ENCODE measurements at places on chromosomes 12 and 14.
A peak's percentile ranks its signal among the peaks of the same experiment; 100 is the strongest.

- no peaks in the 10 kb centered on the region for H3K27me3 ChIP-seq
- DNase-seq, result no peak
- H3K36me3 ChIP-seq, result no peaks in the 10 kb centered on the region
- no peak overlapping the region for H3K27ac ChIP-seq
- peaks cover 6% of the 10 kb centered on the region for H3K4me1 ChIP-seq
Measured at GRCh38 chr12:122051231-122051876, 27.2 kb upstream of the MLXIP start.

- H3K27ac ChIP-seq, result no peak overlapping the region
- H3K4me3 ChIP-seq, result no peak overlapping the region
- no peaks in the 10 kb centered on the region for H3K36me3 ChIP-seq
- no peak for DNase-seq
- H3K4me1 ChIP-seq, result peaks cover 27% of the 10 kb centered on the region
- no peaks in the 10 kb centered on the region for H3K27me3 ChIP-seq
Measured at GRCh38 chr14:93044556-93044955, 71.2 kb downstream of the ITPK1 start.

DNA sequence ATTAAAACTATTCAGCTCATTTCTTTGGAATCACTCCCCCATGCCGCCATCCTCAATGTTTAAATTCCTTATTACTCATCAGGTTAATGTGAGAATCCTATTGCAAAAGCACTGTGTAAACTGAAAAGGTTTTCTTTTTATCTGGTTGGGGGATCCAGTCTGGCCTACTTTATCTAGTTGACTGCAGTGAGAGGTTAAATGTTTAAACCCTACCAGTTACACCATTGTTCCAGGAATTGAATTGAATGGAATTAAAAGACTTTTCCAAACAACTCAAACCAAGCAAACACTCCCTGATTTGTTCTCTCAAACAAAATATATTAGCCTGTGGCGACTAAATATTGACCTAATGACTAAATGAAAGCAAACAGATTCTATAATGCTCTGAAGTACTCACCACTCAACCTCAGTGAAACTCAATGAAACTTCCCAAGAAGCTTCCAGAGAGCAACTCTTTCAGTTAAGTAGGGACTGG is 100.5 kb downstream of the VEZT start:
- DNase-seq, result no peak
- no peak overlapping the region for H3K27ac ChIP-seq
- H3K4me3 ChIP-seq, result no peak overlapping the region
- peaks cover 8% of the 10 kb centered on the region for H3K27me3 ChIP-seq
- no peaks in the 10 kb centered on the region for H3K36me3 ChIP-seq

DNA sequence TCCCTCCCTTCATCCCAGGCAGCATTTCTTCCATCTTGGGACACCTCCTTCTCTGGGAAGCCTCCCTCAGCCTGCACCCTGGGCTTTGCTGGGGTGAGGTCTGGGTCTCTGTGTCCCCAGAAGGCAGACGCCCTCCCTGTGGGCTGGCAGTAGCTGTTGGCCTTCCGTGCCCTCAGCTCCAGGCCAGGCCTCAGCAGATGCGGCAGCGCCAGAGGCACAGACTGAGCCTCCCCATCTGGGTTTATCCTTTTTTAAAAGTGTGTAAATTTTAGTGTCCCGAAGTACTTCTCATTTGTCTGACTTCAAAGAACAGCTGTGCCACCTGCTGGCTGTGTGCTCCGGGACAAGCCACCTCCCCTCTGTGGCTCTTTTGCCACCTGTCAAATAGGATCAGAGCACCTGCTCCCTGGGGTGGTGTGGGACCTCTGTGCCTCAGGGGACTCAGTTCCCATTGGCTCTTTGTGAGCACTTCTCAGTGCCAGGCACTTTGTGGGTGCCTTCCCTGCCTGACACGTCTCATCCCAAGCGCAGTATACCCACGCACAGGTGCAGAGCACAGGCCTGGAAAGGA is 11.1 kb downstream of the EXOC3L4 start:
- H3K36me3 ChIP-seq, result no peaks in the 10 kb centered on the region
- no peak overlapping the region for H3K27ac ChIP-seq
- peak; percentile 65 for DNase-seq
- peaks cover 25% of the 10 kb centered on the region for H3K27me3 ChIP-seq
- H3K4me1 ChIP-seq, result peaks cover 4% of the 10 kb centered on the region

GRCh38 chr12:48924617-48925303 is 532 bp downstream of the FKBP11 start:
- H3K27ac ChIP-seq, result peak overlapping the region; percentile 89
- peak; percentile 86 for DNase-seq
- no peaks in the 10 kb centered on the region for H3K27me3 ChIP-seq
- peaks cover 30% of the 10 kb centered on the region for H3K4me1 ChIP-seq

DNA sequence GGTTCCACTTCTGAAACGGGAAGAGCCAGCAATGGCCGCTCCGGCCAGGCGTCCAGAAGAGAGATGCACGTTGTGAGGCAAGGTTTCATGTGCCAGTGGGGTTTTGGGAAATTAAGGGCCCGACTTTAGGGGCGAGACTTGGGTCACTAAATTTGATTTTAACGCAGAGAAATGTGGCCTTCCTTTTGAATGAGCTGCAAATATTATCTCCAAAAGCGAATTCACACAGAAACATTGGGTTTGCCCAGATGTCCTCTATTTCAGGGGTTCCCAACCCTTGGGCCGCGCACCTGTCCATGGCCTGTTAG is 2.3 kb upstream of the RNASE4 start:
- no peak overlapping the region for H3K4me3 ChIP-seq
- H3K36me3 ChIP-seq, result no peaks in the 10 kb centered on the region
- H3K27ac ChIP-seq, result no peak overlapping the region
- H3K4me1 ChIP-seq, result peaks cover 27% of the 10 kb centered on the region

DNA sequence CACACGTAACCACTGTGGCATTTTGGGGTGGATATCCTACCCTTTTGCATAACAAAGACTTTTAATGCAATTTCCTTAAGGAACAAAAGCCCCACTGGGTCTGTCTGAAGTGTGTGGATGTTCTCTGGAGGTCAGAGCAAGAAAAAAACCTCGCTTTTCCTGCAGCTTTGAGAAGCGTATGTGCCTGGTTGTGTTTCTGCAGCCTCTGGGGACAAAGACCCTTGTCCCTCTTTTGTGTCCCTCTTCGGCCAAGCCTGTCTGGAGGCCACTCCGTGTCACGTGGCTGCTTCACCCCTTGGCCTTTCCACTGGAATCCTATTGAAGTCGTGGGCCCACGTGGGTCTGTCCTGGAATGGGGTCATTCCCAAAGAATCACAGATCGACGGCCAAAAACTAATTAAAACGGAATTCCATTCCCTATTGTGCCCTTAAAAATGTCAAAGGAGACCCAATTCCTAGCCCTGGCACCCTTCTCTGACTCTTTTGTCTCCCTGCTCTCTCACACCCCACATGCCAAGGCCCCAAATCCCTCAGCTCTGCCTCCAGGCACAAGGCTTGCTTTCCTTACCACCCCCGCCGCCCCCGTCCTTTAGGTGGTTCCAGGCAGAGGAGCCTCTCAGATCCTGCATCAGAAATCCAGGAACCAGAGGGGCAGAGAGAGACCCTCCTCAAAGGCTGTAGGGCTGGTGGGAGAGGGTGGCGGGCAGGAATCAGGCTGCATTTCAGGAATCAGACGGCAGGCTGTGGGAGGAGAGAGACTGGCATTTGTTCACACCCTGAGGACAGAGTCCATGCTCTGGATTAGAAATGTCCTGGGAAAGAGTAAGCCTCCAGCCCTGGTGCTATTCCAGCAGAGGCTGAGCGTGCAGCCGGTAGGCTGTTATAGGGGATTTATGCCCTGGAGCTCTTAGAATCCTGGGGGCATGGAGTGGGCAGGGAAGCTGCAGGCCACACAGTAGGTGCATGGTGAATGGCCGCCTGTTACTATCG is 12.6 kb upstream of the CYP46A1 start:
- H3K4me1 ChIP-seq, result peaks cover 4% of the 10 kb centered on the region
- peaks cover 3% of the 10 kb centered on the region for H3K27me3 ChIP-seq
- no peak overlapping the region for H3K27ac ChIP-seq
- no peak for DNase-seq

- H3K4me3 ChIP-seq, result no peak overlapping the region
- no peaks in the 10 kb centered on the region for H3K4me1 ChIP-seq
- H3K36me3 ChIP-seq, result no peaks in the 10 kb centered on the region
- H3K27me3 ChIP-seq, result peaks cover 16% of the 10 kb centered on the region
Measured at GRCh38 chr12:51636581-51636980, 45.5 kb downstream of the SCN8A start.

- H3K27ac ChIP-seq, result no peak overlapping the region
- H3K4me3 ChIP-seq, result no peak overlapping the region
- H3K4me1 ChIP-seq, result peaks cover 7% of the 10 kb centered on the region
- no peak for DNase-seq
Measured at GRCh38 chr12:108332791-108333382, 6.2 kb downstream of the CMKLR1 start.

DNA sequence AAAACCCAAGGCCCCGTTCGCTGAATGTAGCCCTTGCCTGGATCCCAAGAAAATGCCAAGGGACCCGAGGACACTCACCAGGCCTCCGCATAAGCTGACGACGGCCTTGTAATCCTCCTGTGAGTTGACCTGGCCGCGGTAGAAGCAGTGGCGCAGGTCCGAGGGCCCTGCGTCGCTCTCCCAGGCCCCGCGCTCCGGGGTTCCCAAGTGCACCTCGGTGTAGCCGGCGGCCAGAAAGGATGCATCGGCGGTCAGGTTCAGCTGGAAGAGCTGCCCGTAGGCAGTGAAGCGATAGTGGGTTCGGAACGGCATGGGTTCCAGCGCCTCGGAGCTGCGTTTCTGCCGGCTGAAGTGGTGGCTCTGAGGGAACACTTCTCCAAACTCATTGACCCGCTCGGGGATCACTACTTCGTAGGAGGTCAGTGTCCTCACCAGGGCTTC is 1.2 kb downstream of the ADAMTS20 start:
- no peaks in the 10 kb centered on the region for H3K36me3 ChIP-seq
- no peaks in the 10 kb centered on the region for H3K4me1 ChIP-seq
- no peak overlapping the region for H3K27ac ChIP-seq
- no peak overlapping the region for H3K4me3 ChIP-seq
- H3K27me3 ChIP-seq, result peaks cover 26% of the 10 kb centered on the region

DNA sequence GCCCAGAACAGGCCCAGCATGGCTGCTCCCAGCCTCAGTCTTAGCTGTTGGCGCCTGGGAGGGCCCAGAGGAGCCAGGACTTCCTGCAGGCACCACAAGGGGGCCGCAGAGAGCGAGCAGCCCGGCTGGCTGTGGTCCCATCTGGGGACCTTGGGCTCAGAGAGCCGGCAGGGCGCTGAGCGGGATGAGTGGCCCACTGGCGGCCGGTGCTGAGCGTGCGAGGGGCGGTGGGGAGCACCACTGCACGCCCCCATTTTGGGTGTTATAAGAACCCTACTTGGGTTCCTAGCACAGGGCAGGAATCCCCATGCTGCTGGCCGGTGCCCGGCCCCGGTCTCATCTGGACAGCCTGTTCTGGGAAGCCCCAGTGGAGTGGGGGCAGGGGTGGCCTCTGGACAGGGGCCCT is 25.9 kb upstream of the CRIP2 start:
- no peak overlapping the region for H3K4me3 ChIP-seq
- peak; percentile 90 for DNase-seq
- H3K27me3 ChIP-seq, result no peaks in the 10 kb centered on the region
- peaks cover 7% of the 10 kb centered on the region for H3K36me3 ChIP-seq
- no peak overlapping the region for H3K27ac ChIP-seq

DNA sequence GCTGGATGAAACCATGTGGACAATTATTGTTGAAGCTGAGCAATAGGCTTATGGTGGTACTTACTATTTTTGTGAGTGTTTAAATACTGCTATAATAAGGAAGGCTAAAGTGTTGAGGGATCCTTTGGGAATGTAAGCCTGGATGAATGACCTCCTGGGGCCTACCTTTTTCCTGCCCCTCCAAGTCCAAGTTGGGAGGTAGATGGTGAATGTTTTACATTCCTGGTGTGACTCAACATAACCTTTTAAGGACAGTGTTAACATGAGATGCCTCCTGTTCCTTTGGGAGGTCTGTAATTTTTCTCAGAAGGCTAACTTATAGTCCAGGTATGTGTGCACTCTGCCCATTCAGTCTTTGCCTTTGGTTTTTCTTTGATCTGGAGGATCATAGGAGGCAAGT is 315.9 kb downstream of the NRXN3 start:
- H3K36me3 ChIP-seq, result no peaks in the 10 kb centered on the region
- H3K27me3 ChIP-seq, result no peaks in the 10 kb centered on the region
- H3K4me3 ChIP-seq, result no peak overlapping the region
- no peak for DNase-seq
- no peaks in the 10 kb centered on the region for H3K4me1 ChIP-seq
- H3K27ac ChIP-seq, result no peak overlapping the region
